K562 (cell line): ENCODE measurements at places on chromosomes 12 and 14. TPM values are rescaled to one million over a fixed set of nuclear protein-coding genes. Genes with fewer than 3 reads are reported as not detected.

Gene SMIM41
- total RNA-seq, result not detected in 2 replicates

Gene TRHDE
- total RNA-seq, result 0.09 and 0.16 TPM in 2 replicates

Gene ATP6V1D
- total RNA-seq, result 30.4 and 36.6 TPM in 2 replicates

Gene KIF26A
- 0.02 and 0.04 TPM in 2 replicates for total RNA-seq

Gene PIANP
- total RNA-seq, result not detected in 2 replicates

Gene MYBPC1
- not detected in 2 replicates for total RNA-seq

Gene KCNJ8
- total RNA-seq, result 1.3 and 1.5 TPM in 2 replicates

Gene TPPP2
- total RNA-seq, result not detected in 2 replicates

Gene NXPH4
- 2.2 and 2.7 TPM in 2 replicates for total RNA-seq

Gene GALNT4
- total RNA-seq, result 3.4 and 3.5 TPM in 2 replicates

Gene P2RX2
- total RNA-seq, result not detected in 2 replicates

Gene HPD
- 0.29 TPM in 2 replicates for total RNA-seq

Gene TBX3
- total RNA-seq, result 0.60 and 0.81 TPM in 2 replicates

Gene TMEM121
- 0.31 TPM in 1 of 2 replicates, not detected in the other for total RNA-seq

GRCh38 chr14:29925101-29925722 is 2.4 kb downstream of the PRKD1 start:
- H3K4me3 ChIP-seq, result no peak overlapping the region
- peaks cover 13% of the 10 kb centered on the region for H3K4me1 ChIP-seq
- no peaks in the 10 kb centered on the region for H3K36me3 ChIP-seq
- DNase-seq, result no peak
- no peaks in the 10 kb centered on the region for H3K27me3 ChIP-seq

GRCh38 chr14:23071244-23071920 is 14.1 kb upstream of the CDH24 start:
- H3K36me3 ChIP-seq, result peaks cover 76% of the 10 kb centered on the region
- H3K4me3 ChIP-seq, result peak overlapping the region; percentile 68
- H3K27ac ChIP-seq, result peak overlapping the region; percentile 89
- H3K4me1 ChIP-seq, result peaks cover 26% of the 10 kb centered on the region
- DNase-seq, result peak; percentile 78

DNA sequence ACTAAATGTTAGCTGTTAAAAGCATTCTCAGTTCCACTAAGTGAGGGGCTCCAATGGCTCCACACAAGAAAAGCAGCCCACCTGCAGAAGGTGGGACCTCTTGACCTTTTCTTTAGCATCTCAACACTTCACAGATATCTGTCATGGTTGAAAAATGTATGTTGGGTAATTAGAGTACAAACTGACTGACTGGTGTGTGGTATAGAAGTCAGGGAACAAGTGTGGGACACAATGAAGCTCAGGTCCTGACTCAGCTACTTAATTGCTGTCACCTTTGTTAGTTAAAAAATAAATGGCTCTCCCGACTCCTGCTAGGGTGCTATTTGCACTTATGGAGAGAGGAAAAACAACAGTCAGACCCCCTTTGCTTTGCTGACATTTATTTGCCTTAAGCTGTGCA is 299.0 kb downstream of the TTC6 start:
- DNase-seq, result no peak
- H3K4me1 ChIP-seq, result no peaks in the 10 kb centered on the region
- H3K27me3 ChIP-seq, result no peaks in the 10 kb centered on the region
- no peaks in the 10 kb centered on the region for H3K36me3 ChIP-seq
- H3K27ac ChIP-seq, result no peak overlapping the region

- no peaks in the 10 kb centered on the region for H3K36me3 ChIP-seq
- no peak overlapping the region for H3K27ac ChIP-seq
- DNase-seq, result no peak
- no peaks in the 10 kb centered on the region; the same call in 1 of the 2 replicates for H3K27me3 ChIP-seq
Observed at GRCh38 chr12:48750215-48750614, 33.7 kb upstream of the CCNT1 start.

GRCh38 chr14:33949411-33949893 is 1.4 kb downstream of the EGLN3 start:
- no peaks in the 10 kb centered on the region for H3K27me3 ChIP-seq
- H3K4me1 ChIP-seq, result peaks cover 15% of the 10 kb centered on the region; the same call in 2 of the 3 replicates
- peak overlapping the region; percentile 60 for H3K4me3 ChIP-seq
- DNase-seq, result no peak
- peak overlapping the region; percentile 68 for H3K27ac ChIP-seq
- peaks cover 22% of the 10 kb centered on the region for H3K36me3 ChIP-seq

GRCh38 chr12:118649765-118650585 is 273.6 kb downstream of the SUDS3 start:
- DNase-seq, result no peak
- no peaks in the 10 kb centered on the region for H3K4me1 ChIP-seq
- H3K27me3 ChIP-seq, result no peaks in the 10 kb centered on the region
- H3K27ac ChIP-seq, result no peak overlapping the region
- H3K36me3 ChIP-seq, result no peaks in the 10 kb centered on the region
- H3K4me3 ChIP-seq, result no peak overlapping the region

GRCh38 chr12:2177751-2178150 is 125.0 kb downstream of the CACNA1C start:
- no peaks in the 10 kb centered on the region for H3K4me1 ChIP-seq
- H3K27me3 ChIP-seq, result 0 out of 3 replicates have a peak, but pooled peaks cover 2% of the 10 kb centered on the region
- no peak for DNase-seq
- H3K27ac ChIP-seq, result no peak overlapping the region
- H3K36me3 ChIP-seq, result no peaks in the 10 kb centered on the region
- no peak overlapping the region for H3K4me3 ChIP-seq

DNA sequence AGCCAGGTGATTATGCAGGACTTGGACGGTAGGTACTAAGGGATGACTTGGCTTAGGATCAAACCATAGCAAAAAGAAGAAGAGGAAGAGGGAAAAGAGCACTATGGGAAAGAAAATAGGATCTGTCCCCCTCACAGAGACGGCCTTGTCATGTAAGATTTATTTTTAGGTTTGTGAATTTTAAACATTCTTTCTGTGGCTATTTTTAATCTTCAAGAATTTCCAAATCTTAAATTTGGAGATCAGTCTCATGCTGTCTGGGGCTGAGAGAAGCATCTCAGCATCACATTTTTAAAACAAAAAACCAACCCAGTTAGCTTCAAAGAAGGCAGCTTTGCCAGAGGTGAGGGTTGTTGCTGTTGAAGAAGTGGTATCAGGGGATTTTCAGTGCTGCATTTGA is 52.6 kb upstream of the STRN3 start:
- H3K4me1 ChIP-seq, result peaks cover 6% of the 10 kb centered on the region; the same call in 2 of the 3 replicates
- DNase-seq, result no peak
- no peaks in the 10 kb centered on the region for H3K27me3 ChIP-seq
- H3K36me3 ChIP-seq, result no peaks in the 10 kb centered on the region; the same call in 2 of the 3 replicates

- H3K4me1 ChIP-seq, result no peaks in the 10 kb centered on the region
- H3K27me3 ChIP-seq, result no peaks in the 10 kb centered on the region
- no peaks in the 10 kb centered on the region for H3K36me3 ChIP-seq
- H3K4me3 ChIP-seq, result no peak overlapping the region
- no peak for DNase-seq
Observed at GRCh38 chr12:62673028-62673815, 206.6 kb downstream of the MON2 start.

- no peaks in the 10 kb centered on the region for H3K36me3 ChIP-seq
- 0 out of 3 replicates have a peak, but pooled peaks cover 4% of the 10 kb centered on the region for H3K4me1 ChIP-seq
- no peak overlapping the region for H3K27ac ChIP-seq
- H3K27me3 ChIP-seq, result no peaks in the 10 kb centered on the region
Observed at GRCh38 chr12:32448586-32448985, 49.2 kb downstream of the FGD4 start.

GRCh38 chr12:79508622-79509021 is 182.1 kb downstream of the PAWR start:
- no peaks in the 10 kb centered on the region for H3K36me3 ChIP-seq
- H3K4me3 ChIP-seq, result no peak overlapping the region
- no peaks in the 10 kb centered on the region for H3K27me3 ChIP-seq
- DNase-seq, result no peak
- no peak overlapping the region for H3K27ac ChIP-seq

GRCh38 chr14:68796418-68797101 is 3.7 kb upstream of the ZFP36L1 start:
- peaks cover 32% of the 10 kb centered on the region for H3K4me1 ChIP-seq
- peak overlapping the region; percentile 100 for H3K27ac ChIP-seq
- no peaks in the 10 kb centered on the region for H3K36me3 ChIP-seq
- no peaks in the 10 kb centered on the region for H3K27me3 ChIP-seq

- no peaks in the 10 kb centered on the region for H3K4me1 ChIP-seq
- H3K4me3 ChIP-seq, result no peak overlapping the region
- no peak for DNase-seq
- no peak overlapping the region for H3K27ac ChIP-seq
Observed at GRCh38 chr12:117502633-117503032, 141.2 kb upstream of the NOS1 start.

DNA sequence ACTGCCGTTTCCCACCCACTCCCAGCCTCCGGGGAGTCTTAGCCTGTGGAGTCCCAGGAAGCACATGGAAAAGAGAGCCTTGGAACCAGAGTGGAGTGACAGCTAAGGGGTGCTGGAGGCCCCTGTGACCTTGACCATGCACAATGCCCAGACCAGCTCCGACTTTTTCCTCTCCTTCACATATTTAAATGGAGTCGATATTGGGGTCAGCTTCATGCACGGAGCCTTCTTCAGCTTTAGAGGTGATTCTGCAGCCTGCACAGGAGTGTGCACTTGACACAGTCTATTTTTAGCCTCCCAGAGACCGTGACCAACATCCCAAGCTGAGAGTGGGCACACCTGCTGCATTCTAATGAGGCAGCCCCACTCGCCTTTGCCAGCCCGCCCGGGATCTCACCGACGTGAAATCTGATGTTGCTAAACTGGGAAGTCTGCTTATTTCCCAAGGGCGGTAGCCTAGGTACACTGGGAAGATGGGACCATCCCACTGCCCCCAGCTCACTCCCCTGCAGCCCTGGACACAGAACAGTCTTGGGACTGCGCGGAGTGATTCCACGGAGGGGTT is 47.5 kb downstream of the PRMT8 start:
- no peaks in the 10 kb centered on the region for H3K36me3 ChIP-seq
- H3K4me3 ChIP-seq, result no peak overlapping the region
- H3K27me3 ChIP-seq, result peaks cover 9% of the 10 kb centered on the region; the same call in 1 of the 2 replicates
- H3K4me1 ChIP-seq, result no peaks in the 10 kb centered on the region

GRCh38 chr12:70590549-70591226 is 46.5 kb downstream of the PTPRB start:
- H3K4me3 ChIP-seq, result no peak overlapping the region
- no peak for DNase-seq
- no peaks in the 10 kb centered on the region for H3K27me3 ChIP-seq
- peaks cover 3% of the 10 kb centered on the region; the same call in 1 of the 3 replicates for H3K4me1 ChIP-seq
- no peak overlapping the region for H3K27ac ChIP-seq

GRCh38 chr14:52012635-52013034 is 23.3 kb downstream of the RTRAF start:
- peaks cover 38% of the 10 kb centered on the region for H3K36me3 ChIP-seq
- no peaks in the 10 kb centered on the region for H3K27me3 ChIP-seq
- DNase-seq, result no peak

DNA sequence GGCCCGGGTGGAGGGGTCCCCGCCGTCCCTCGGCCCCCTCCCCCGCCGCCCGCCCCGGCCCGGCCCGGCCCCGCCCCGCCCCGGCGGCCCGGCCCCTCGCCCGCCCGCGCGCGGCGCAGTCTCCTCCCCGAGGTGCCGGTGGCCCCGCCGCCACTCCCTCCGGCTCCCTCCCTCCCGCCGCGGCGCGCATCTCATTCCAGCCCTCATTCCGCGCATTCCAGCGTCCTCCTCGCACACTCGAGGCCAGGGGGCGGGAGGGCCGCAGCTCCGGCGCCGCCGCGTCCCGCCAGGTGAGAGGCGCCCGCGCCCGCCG is at the start of gene TEAD4:
TSS of gene TEAD4 (plus strand) at position 206 of the 313 bp plus-strand sequence.
- H3K36me3 ChIP-seq, result no peaks in the 10 kb centered on the region; the same call in 1 of the 3 replicates
- DNase-seq, result peak; percentile 86
- H3K4me1 ChIP-seq, result peaks cover 25% of the 10 kb centered on the region; the same call in 2 of the 3 replicates
- H3K27ac ChIP-seq, result peak within 1 kb of the TSS; percentile 78

GRCh38 chr12:106425061-106425702 is 67.6 kb downstream of the POLR3B start:
- no peaks in the 10 kb centered on the region for H3K27me3 ChIP-seq
- H3K27ac ChIP-seq, result no peak overlapping the region
- H3K4me1 ChIP-seq, result no peaks in the 10 kb centered on the region
- DNase-seq, result no peak

- H3K27me3 ChIP-seq, result no peaks in the 10 kb centered on the region
- H3K36me3 ChIP-seq, result peaks cover 67% of the 10 kb centered on the region
- H3K4me3 ChIP-seq, result no peak overlapping the region
- peak; percentile 53 for DNase-seq
- no peak overlapping the region for H3K27ac ChIP-seq
Observed at GRCh38 chr12:56271031-56271430, 4.3 kb downstream of the COQ10A start.

- H3K27me3 ChIP-seq, result no peaks in the 10 kb centered on the region
- no peaks in the 10 kb centered on the region for H3K4me1 ChIP-seq
- H3K27ac ChIP-seq, result no peak overlapping the region
- no peaks in the 10 kb centered on the region for H3K36me3 ChIP-seq
Observed at GRCh38 chr12:25796523-25797000, 161.9 kb upstream of the RASSF8 start.

DNA sequence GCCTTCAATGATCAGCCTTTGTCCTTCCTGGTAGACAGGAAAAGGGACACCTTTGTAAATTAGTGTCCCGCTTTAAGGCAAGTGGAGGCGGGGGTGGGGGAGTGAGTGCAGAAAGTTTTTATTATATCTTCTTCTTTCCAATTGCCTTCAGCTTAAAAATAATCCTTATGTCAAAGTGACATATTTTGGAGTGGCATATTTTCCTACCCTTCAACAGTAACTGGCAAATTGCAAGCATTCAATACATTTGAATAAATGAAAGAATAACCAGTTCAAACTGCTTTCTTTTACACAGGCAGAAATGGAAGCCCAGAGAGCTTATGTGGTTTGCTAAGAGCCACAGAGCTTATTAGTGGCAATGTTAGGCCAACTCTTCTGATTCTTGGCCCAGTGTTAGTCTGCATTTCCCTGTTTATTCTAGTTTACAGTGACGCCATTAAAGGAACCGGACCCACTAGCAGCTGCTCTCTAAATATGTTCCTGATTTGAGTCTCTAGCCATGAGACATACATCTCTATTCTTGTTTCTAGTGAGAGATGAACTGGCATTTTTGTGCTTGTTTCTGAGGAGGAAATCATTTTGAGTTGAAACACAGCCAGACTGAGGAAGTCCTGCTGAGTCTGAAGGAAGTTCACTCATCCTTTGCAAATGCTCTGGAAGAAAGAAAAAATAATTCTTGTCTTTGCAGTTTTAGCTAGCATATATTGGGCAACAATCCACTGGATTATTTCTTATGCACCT is 468.7 kb downstream of the NOVA1 start:
- H3K27me3 ChIP-seq, result no peaks in the 10 kb centered on the region
- DNase-seq, result no peak
- H3K36me3 ChIP-seq, result no peaks in the 10 kb centered on the region
- no peak overlapping the region for H3K27ac ChIP-seq
- H3K4me3 ChIP-seq, result no peak overlapping the region
- H3K4me1 ChIP-seq, result no peaks in the 10 kb centered on the region

DNA sequence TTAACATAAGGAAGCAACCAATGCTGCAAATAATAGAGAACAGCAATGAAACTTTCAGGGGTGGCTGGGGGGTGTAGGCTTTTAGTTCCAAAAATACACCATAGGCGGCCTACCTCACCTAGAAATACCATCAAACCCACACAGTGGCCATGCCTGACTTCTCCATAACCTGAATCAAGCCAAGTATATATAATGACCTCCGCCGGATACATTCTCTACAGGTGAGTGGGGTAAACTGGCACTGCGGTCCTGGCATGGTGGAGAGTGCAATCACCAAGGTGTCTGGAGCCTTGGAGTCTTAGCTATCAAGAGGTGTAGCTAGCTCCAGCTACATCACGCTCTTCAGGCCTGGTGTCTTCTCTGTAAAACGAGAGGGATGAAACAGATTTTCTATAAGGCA is 1.2 kb downstream of the ZBTB25 start:
- H3K4me3 ChIP-seq, result peak overlapping the region; percentile 64
- peaks cover 25% of the 10 kb centered on the region for H3K4me1 ChIP-seq
- no peaks in the 10 kb centered on the region for H3K27me3 ChIP-seq
- no peak for DNase-seq
- peak overlapping the region; percentile 91; the same call in 1 of the 3 replicates for H3K27ac ChIP-seq
- H3K36me3 ChIP-seq, result no peaks in the 10 kb centered on the region; the same call in 2 of the 3 replicates
